Activated CD8-positive, alpha-beta memory T cell treated with anti-CD3 and anti-CD28 coated beads for 1 hour (primary cell): ENCODE measurements at places on chromosomes 16 and 17.

DNA sequence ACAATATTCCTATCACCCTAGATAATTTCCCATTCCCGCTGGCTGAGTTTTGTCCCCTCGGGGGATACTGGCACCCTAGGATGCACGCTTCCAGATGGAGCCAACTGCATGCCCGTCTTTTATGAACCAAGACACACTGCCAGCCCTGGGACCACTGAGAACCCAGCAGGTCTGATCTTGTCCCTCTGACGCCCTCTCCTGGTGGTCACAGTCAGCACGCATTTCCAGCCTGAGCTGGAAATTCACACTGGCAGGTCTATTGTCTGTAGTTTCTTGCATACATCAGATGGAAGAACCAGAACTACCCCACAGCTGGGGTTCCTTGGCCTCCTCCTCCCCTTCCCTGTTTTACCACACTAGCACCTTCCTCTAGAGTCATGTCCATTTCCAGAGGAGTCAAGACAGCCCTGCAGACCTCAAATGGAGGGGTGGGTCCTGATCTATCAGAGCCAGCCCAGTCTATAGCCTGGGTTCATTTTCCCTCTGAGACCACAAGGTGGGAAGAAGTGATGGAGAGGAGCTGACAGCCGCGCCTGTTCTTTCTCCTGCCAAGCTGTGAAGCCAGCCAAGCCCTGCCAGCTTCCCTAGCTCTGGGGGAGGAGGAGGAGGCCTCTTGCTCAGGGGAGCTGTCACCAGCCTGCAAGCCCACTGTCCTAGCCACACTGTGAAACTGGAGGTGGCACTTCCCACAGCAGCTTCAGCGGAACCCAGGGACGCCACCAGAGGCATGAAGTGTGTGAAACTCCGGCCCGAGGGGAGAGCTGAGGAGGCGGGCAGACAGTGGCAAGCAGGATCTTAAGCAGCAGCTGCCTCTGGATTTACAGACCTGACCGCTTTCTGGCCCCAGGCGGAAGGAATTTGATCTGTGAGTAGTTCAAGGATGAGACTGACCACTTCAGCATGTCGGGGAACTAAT, 29.3 kb downstream of the MXRA7 start:
- peak; percentile 36 for DNase-seq

DNA sequence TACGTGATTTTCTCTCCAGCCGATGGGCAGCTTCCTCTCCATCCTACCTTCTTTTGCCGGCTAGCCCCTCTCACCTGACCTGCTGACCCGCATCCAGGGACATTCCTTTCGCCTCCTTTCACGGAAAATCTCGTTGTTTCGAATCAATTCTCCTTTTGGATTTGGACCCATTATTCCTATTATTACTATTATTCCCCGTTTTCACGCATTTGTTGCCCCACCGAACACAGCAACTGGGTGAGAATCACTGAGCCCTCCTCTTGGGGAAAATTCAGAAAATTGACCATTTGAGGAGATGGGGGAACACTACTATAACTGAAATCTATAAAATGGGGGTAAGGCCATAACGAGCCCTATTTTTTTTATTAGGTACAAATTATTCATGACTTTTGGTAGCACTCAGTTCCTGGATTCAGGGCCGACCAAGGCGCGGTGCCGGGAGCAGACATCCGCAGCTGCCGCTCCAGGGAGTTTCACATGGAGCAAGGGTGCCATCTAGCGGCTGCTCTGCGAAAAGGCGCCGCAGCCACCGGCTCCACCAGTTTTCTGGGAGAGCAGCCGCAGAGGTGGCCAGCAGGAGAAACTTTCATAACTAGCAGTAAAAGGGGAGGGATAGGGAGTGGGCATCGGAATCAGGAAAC, 3.3 kb upstream of the HOXB8 start:
- peak; percentile 62 for DNase-seq

DNA sequence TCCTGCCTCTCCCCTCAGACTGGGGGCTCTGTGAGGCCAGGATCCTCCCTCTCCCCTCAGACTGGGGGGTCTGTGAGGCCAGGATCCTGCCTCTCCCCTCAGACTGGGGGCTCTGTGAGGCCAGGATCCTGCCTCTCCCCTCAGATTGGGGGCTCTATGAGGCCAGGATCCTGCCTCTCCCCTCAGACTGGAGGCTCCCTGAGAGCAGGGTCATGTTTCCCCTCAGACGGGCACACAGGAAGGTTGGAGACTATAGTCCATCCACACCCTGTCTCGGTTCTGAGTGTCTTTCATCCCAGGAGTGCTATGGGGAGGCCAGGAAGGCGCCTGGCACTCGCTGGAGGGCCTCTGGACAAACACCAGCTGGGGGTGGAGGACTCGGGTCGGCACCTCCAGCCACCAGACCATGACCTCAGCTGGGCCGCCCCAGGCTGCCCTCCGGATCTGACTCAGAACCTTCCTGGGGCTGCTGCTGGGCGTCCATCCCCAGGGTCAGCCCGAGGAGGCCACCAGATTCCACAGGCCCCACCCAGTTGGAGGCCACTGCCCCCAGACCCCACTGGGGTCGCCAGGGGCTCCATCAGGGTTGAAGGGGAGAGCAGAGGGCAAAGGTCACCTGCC, 21.9 kb upstream of the DLX4 start:
- DNase-seq, result no peak

GRCh38 chr16:55502801-55503366, 6.0 kb upstream of the LPCAT2 start:
- no peak for DNase-seq

DNA sequence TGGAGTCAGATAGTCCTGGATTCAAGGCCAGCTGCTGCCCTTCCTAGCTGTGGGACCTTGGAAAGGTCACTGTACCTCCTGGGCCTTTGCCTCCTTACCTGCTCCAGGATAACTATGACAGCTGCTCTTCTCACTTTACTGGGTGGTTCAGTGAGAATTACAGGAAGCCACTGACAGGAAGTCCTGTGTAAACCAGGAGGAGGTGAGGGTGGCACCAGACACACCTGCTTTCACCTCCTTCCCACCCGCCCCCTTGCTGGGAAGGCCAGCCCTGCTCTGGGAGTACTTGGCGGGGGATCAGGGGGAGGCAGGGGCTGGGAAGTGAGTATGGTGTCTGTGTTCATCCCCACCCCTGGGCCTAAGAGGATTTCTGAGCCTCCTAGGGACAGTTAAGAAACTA, 42.6 kb downstream of the CPNE2 start:
- peak; percentile 14 for DNase-seq

- no peak for DNase-seq
Measured at GRCh38 chr16:17940584-17941364, 395.8 kb downstream of the NPIPA8 start.

- no peak for DNase-seq
Measured at GRCh38 chr16:83117810-83118209, 491.0 kb downstream of the CDH13 start.

DNA sequence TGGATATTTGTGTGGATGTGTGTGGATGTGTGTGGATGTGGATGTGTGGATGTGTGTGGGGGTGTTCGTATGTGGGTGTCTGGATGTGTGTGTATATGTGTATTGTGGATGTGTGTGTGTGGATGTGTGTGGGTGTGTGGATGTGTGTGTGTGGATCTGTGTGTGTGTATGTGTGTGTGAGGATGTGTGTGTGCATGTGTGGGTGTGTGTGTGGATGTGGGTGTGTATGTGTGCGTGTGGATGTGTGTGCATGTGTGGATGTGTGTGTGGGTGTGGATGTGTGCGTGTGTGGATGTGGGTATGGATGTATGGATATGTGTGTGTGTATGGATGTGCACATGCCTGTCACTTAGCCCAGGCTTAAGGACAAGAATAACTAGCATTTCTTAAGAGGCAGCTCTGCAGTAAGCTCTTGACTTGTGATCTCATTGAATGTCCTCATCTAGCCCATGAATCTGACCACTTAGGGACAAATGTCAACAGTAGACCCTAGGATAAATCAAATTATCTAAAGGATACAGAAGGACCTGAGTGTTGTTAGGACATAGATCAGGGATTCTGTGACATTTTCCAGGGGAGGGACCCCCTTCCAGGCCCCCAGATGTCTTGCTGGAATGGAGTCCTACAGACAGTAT, 83.5 kb downstream of the BMERB1 start:
- no peak for DNase-seq

GRCh38 chr16:56748826-56749225, 18.9 kb downstream of the NUP93 start:
- DNase-seq, result no peak

- DNase-seq, result no peak
Measured at GRCh38 chr16:85137323-85138072, 25.2 kb upstream of the CIBAR2 start.

DNA sequence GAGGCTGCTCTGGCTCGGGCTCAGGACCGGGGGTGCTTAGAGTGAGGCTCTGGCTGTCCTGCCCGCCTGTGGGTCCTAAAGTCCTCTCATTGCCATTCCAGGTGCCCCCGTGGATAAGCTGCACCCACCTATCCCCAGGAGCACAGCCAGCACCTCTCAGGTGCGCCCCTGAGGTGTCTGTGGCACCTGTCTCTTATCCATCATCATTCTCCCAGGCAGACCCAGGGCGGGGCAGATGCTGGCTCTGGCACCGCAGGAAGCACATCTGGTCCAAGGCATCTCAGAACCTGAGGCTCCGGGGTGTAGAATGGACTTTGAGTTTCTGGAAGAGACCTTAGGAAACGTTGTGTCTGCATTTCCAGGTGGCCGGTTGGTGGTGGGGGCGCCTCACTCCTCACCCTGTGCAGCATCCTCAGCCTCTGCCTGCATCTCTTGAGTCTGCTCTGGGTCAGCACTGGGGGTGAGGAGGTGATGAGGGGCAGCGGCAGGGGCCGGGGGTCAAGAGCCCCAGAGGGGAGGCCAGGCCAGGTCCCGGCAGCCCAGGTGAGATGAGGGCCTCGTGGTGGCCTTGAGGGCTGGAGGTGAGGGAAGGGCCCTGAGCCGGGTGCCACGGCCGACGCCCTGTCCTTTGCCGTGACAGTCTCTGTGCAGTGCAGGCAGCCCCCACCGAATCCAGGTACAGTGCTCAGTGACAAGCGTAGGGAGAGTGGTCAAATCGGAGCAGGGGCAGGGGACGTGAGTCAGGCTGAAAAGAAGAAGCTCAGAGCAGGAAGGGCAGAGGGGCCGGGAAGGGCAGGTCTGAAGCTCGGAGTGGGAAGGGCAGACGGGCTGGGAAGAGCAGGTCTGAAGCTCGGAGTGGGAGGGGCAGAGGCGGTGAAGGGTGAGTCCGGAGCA, 173.5 kb downstream of the NPIPB11 start:
- no peak for DNase-seq

GRCh38 chr16:2090777-2091546, 43.2 kb downstream of the TSC2 start:
- no peak for DNase-seq

- DNase-seq, result peak; percentile 97
Measured at GRCh38 chr17:81860756-81861568, 627 bp upstream of the P4HB start.

DNA sequence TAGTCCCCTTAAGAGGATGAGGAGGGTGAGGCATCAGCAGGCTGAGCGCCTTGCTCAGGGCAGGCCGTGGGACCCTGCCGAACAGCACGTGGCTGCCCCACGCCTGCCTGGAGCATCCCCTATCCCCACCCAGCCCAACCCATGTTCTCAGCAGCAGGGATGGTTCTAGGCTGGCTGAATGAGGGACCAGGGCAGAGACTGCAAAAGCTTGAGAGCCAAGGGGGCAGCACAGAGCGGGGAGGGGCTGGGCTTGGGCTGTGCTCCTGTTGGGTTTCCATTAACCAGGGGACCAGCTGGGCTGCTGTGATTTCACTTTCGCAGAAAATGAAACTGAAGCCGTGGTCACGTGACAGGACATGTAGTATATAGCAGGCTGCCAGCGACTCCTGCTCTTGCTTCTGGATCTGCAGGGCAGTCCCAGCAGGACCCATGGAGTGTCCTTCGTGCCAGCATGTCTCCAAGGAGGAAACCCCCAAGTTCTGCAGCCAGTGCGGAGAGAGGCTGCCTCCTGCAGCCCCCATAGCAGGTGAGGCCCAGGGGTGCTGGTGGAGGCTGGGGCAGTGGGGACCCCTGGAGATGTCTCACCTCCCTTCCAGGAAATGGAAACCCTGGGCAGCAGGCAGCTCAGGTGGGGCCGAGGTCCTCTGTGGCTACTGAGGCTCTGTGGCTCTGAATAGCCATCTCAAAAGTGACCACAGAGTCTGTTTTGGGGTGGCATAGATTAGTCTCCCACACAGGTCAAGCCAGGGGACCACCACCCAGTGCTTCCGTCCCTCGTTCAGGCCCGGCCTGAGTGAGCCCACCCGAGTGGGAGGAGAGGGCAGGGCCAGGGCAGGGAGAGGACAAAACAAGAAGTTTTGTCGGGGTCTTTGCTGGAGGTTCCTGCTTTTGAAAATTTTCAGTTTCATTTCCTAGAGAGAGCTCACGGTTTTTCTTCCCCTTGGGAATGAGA, 2.9 kb downstream of the RNF213 start:
- peak; percentile 51 for DNase-seq

GRCh38 chr16:60328152-60328551, 1594.0 kb upstream of the GOT2 start:
- DNase-seq, result no peak

DNA sequence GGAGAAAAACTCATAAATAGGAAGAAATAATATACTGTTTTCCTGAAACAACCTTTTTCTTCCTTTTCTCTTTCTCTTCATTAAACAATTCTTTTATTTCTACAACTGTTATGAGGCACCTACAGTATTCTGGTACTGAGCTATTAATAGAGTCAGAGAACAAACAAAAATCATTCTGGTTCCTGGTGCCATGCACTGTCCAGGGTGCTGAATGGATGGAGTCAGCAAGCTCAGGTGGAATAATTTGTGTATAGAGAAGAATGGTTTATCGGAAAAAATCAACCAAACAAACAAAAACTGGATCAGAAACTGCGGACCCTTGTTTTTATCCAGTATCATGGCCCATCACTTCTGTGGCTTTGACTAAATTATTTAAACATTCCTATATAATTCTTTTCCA, 430.3 kb upstream of the GOT2 start:
- no peak for DNase-seq

- DNase-seq, result no peak
Measured at GRCh38 chr16:57563487-57563750, 21.0 kb downstream of the ADGRG5 start.

GRCh38 chr17:10316801-10317542, 55.8 kb downstream of the MYH13 start:
- no peak for DNase-seq

GRCh38 chr16:10535461-10535860, 44.9 kb downstream of the EMP2 start:
- no peak for DNase-seq

GRCh38 chr16:67606632-67607031, 38.3 kb upstream of the CARMIL2 start:
- DNase-seq, result no peak

- DNase-seq, result no peak
Measured at GRCh38 chr16:82937926-82938520, 311.3 kb downstream of the CDH13 start.

DNA sequence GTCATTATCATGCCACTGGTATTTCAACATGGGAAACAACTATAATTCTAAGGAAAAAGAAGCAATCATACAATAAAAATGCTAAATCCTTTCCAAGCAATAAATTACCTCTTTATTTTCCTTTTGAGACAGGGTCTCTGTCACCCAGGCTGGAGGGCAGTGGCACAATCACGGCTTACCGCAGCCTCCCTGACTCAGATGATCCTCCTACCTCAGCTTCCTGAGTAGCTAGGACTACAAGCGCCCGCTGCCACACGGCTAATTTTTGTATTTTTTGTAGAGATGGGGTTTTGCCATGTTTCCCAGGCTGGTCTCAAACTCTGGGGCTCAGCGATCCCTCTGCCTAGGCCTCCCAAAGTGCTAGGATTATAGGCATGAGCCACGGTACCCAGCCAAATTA, 24.1 kb downstream of the CNOT1 start:
- no peak for DNase-seq

- DNase-seq, result no peak
Measured at GRCh38 chr17:72308744-72309385, 188.0 kb downstream of the SOX9 start.

- DNase-seq, result no peak
Measured at GRCh38 chr17:6587310-6587709, 31.0 kb upstream of the PITPNM3 start.
